Midbrain (tissue), 1 donor: ENCODE measurements at places on chromosomes 5 and 9.
A peak's percentile ranks its signal among the peaks of the same experiment; 100 is the strongest.

- DNase-seq: no peak
Observed at GRCh38 chr5:173069671-173070070, 13.5 kb downstream of the CREBRF start.

GRCh38 chr9:119577881-119578280, 208.6 kb upstream of the BRINP1 start:
- no peak for DNase-seq

- DNase-seq: no peak
Observed at GRCh38 chr9:134919303-134919702, 1.6 kb upstream of the FCN1 start.

DNA sequence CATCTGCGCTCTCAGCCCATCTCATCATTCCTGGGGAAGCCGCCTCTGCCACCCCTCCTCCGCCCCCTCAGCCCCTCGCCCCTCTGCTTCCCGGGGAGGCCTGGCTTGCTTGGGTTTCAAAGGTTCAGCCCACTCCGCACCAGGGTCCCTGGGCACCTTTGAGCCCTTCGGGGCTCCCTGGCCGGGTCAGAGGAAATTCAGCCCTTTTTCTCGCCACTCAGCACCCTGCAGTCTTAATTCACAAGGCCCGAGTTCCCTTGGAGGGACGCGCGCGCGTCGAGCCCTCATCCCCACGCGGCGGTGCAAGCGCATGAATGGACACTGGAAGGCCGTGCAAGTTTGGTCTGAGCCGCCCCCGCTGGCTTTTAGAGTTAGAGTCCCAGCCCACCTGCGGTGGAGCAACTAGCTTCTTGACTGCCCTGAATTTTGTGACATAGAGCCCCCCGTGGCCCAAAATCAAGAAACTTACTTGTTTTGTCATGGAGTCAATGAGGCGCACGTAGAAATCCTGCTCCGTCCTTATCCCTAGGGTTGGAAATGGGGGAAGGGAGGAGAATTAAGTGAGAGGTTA, 4.5 kb downstream of the EBF1 start:
- no peak for DNase-seq

- no peak for DNase-seq
Observed at GRCh38 chr9:133843250-133843649, 105.1 kb upstream of the SARDH start.

DNA sequence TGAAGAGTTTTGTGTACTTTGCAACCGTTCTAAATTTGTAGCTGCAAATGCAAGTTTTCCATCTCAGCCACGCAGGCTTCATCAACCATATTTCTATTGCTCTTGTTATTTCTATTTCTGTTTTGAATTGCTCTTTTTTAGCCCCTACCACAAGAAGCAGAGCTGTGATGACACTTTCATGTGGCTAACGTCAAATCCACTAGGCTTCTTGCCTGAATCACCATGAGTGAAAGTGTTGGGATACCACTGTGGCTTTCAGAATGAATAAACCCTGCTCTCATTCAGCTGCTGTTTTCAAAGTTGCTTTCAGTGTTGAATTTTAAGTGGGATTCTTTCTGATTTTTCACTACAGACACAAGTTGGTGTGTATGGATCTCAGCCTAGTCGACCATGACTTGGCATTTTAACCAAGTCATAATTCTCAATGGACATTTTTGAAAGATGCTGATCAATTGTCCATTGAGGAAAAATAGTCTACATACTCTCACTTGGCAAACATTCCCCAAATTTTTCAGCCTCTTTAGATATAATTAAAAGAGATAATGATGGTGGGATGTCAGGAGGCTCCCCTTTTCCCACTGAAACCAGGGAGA, 41.0 kb upstream of the MTAP start:
- DNase-seq: no peak

GRCh38 chr5:56977021-56977420, 25.1 kb upstream of the MIER3 start:
- DNase-seq: no peak

- DNase-seq: no peak
Observed at GRCh38 chr9:77066388-77066787, 46.9 kb downstream of the FOXB2 start.

GRCh38 chr5:146447734-146448380, 724 bp downstream of the TCERG1 start:
- no peak for DNase-seq

DNA sequence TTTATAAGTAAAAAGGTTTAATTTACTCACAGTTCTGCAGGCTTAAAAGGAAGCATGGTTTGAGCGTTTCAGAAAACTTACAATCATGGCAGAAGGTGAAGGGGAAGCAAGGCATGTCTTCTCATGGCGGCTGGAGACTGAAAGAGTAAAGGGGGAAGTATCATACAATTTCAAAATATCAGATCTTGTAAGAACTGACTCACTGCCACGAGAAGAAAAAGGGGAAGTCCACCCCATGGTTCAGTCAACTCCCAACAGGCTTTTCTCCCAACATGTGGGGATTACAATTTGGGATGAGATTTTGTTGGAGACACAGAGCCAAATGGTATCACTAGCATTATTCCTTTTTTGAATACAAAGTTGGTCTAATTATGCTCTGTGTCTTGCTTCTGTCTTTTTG, 627.9 kb upstream of the ST8SIA4 start:
- no peak for DNase-seq

DNA sequence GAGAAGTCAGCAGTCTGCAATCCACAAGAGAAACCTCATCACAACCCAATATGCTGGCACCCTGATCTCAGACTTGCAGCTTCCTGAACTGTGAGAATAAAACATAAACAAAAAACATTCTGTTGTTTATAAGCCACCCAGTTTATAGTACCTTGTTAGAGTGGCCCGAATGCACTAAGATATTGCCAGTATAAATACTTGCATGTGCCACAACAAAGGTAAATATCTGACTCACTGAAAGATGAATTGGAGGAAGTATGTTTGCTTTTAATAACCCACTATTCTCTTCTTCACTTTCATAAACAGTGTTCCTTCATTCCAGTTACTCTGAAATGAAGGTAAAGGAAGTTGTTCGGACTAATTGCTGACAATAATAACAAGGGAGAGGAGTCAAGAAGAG, 1163.4 kb upstream of the CDH6 start:
- DNase-seq: no peak

- no peak for DNase-seq
Observed at GRCh38 chr5:93330506-93330905, 250.5 kb downstream of the NR2F1-AS1 start.

DNA sequence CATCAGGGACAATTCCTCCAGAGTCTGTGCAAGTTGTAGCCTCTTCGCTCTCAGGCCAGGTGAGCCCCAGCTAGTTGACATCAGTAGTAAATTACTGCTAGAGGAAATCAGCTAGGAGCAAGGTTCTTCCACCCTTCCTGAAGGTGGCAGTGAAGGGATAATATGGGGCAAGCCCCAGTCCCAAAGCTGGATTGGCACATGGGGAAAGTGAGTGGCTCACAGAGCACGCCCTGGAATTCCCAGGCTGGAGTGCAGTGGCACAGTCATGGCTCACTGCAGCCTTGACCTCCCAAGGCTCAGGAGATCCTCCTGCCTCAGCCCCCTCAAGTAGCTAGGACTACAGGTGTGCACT, 82.1 kb downstream of the CYFIP2 start:
- no peak for DNase-seq

GRCh38 chr9:6794936-6795335, 37.2 kb downstream of the KDM4C start:
- DNase-seq: no peak

DNA sequence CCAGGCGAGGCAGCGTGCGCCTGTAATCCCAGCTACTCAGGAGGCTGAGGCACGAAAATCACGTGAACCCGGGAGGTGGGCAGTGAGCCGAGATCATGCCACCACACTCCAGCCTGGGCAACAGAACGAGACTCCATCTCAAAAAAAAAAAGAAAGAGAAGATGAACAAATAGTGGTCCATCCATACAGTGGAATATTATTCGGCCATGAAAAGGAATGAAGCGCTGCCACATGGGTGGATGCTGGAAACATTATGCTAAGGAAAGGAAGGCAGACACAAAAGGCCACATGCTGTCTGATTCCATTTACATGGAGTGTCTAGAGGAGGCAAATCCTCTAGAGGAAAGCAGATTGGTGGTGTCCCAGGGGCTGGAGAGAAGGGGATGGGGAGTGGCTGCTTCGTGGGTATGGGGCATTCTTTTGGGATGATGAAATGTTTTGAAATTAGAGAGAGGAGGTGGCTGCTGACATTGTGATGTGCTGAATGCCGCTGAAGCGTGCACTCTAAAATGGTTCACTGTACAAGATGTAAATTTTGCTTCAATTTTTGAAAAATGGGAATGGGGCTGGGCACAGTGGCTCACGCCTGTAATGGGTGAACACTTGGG, 17.0 kb downstream of the PLPP7 start:
- no peak for DNase-seq

DNA sequence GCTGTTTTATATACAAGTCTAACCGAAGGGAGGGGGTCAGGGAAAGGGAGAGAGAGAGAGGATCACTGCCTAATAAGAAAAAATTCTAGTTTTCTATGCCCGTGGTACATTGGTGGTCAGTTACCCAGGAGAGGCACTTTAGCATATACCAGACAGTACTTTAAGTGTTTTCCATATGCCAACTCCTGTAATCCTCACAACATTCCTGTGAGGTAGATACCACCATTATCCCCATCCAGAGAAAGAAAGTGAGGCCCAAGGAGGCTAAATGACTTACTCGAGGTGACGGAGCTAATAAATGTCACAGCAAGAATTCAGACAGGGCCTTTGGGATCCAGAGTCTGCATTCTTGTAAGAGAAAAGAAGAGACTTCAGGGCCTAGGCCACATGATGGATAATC, 161.8 kb downstream of the NTRK2 start:
- no peak for DNase-seq

GRCh38 chr9:99056886-99057664, 47.8 kb upstream of the TGFBR1 start:
- DNase-seq: no peak

GRCh38 chr9:29285818-29286217, 1712.5 kb upstream of the C9orf72 start:
- DNase-seq: peak; percentile 35

DNA sequence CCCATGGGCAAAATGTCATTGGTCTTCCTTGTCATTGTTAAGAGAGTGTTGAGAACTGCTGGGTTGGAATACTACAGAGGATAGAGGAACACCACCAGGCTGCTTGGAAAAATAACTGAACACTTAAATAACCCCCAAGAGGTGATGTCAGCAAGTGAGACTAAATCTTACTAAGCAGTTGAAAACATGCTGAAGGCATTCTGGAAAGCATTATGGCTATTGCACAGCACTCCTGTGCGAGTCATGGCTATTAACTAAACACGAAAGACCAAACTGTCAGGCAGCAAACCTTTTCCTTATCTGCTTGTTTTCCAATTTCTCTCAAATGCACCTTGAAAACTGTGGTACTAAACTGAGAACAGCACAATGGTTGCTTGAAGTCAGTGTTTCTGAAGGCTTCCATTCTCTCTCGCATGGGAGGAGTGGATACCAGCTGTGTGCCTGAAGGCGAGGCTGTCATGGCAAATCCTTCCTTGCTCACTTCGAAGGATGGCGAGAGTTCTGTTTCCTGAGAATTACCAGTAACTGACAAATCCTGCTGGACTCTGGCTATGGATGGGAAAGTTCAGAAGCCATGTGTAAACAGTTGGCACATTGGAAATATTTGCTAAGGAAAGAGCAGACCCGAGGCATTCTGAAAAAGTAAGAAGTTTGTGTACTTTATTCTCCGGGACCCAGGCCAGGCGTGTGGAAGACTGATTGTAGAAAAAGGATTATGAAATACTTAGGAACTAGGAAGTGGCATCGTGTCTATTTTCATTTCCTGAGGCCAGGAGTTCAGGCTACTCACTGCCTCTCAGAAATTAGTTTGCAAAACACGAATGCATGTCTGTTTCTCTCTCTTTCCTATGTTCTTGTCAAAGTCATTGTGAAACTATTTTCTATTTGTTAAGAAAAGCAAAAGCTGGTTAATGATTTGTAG, 182.1 kb downstream of the DMRT2 start:
- DNase-seq: no peak

GRCh38 chr5:4735261-4735660, 404.9 kb upstream of the ADAMTS16 start:
- DNase-seq: no peak
